ENCODE measurements at places on chromosomes 12 and 14.

GRCh38 chr14:77565994-77566305, 50.5 kb downstream of the SPTLC2 start:
- DNase-seq: no peak

DNA sequence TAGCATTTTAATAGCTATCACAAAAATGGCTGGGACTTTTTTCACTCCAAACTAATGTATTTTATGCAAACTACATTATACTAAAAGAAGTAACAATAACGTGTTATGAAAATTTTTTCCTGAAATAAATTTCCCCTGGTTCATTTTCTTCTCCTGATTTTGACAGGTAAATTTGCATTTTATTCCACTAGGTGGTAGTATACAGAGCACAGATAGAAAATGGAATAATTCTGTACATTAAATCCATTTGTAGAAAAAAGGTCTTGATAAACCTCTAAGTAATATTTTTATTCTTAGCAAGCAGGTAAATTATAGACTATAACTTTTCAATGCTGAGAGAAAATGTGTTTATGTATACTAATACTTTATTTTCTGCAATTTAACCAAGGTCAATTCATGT, 96.5 kb downstream of the BCAT1 start:
- no peak for DNase-seq

DNA sequence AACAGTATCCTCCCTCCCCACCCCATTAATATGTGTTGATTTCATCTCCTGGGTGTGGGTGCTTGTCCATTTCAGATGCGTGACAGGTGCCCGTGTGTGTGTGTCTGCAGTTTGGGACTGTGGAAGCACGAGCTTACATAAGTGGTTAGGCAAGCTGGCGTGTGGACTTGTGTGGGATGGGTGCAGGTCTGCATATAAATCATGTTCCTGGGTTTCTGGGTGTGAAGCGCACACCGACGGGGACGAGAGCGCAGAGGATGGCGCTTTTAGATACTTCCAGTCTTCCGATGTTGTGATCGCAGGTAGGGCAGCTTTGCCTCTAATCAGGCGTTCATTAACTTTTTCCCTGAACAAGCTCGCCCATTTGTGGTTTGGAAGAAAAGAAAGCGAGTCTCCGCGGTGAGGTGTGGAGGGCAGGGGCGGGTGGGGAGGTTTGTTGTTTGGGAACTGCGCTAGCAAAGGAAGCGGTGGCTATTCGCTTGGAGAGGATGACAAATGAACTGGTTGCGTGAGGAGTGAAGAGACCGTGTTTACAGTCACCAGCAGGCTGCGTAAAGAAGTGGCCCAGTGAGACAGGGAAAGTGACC, 865 bp downstream of the RGS6 start:
- no peak for DNase-seq

DNA sequence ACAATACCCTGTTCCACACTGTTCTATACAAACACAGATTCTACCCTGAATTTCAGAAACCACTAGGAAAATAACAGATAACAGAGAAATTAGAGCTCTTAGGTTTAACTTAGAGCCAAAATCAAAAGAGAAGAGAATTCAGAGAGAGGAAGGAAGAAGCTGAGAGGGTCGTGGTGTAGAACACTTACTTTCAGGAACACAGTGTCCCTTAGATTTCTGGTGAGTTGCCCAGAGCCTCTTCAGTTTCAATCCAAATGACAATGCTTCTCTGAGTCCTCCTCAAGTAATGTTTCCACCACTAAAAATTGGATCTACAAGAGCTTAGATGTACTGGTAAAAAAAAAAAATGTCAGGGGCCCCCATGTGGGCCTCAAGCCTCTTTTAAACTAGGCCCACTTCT, 2.6 kb downstream of the YAF2 start:
- no peak for DNase-seq

GRCh38 chr14:50364792-50365191, 31.9 kb downstream of the CDKL1 start:
- no peak for DNase-seq

DNA sequence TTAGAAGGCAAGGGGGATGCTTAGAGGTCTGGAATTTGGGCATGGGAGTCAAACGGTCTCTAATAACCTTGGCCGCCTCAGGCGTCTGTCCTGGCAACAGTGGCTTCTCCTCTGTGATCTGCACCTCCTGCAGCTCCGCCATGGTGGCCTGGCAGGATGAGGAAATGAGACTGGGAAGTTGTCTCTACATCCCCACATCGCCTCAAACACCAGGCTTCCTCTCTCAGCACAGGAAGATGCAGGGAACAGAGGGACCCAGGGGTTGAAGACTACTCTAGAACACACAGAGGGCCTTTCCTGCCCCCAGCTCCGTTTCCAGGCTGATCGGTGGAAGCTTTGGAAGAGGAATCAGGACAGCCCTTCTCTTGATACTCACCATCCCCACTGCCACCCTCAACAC, 1.7 kb downstream of the NDRG2 start:
- no peak for DNase-seq

DNA sequence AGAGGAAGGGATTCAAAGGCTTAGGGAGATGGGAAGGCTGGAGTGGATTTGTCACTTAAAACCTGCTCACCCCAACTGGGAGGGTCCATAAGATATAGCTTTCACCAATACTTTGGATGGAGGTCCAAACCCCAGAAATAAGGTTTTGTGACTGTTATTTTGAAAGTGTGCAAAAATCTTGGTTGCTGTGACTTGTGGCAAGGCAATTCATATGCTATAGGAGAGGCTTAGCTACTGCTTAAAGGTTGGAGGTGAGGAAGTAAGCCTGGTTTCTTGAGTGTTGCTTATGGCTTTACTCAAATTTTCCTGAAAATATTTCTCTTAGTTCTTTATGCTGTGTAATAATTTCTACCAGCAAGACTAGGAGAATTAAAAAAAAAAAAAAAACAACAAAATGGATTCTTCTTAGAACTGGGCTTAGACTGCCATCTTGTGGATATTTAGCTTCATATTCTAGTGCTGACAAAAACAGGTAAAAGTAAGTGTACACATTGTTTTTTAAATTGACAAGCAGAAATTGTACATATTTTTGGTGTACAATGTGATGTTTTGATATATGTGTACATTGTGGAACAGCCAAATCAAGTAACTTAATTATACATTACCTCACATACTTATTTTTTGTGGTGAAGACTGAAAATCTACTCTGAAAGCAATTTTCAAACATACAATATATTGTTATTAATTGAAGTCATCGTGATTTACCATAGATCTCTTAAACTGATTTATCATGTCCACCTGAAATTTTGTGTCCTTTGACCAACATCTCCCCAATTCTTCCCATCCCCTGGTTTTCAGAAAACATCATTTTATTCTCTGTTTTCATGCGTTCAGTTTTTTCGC, 23.0 kb downstream of the PDE6H start:
- DNase-seq: no peak

GRCh38 chr12:54452628-54453027, 20.8 kb downstream of the GTSF1 start:
- DNase-seq: no peak

- peak; percentile 40 for DNase-seq
Measured at GRCh38 chr14:69559581-69560011, 15.1 kb downstream of the CCDC177 start.

GRCh38 chr12:103169-103981, 36.8 kb downstream of the IQSEC3 start:
- DNase-seq: no peak

- DNase-seq: no peak
Measured at GRCh38 chr12:124524231-124524925, 43.0 kb downstream of the NCOR2 start.

DNA sequence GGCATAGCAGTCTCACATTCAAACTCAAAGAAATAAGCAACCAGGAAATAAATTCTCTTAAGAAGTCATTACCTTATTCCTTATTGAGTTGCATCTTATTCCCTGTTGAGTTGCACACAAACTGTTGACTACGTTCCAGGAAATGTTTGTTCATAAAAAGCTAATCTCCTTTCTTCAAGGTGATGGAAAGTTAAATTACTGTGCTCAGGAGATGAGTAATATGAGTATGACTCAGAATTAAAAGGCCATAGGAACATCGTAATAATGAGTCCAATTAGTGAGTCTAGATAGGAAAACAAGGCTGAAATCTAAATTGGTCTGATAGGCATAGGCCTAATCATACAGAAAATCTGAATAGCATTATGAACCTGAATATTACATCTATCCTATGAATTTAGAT, 203.1 kb downstream of the SLC2A13 start:
- DNase-seq: no peak

GRCh38 chr12:25436206-25437030, 116.7 kb downstream of the LMNTD1 start:
- DNase-seq: peak; percentile 18

GRCh38 chr12:24960222-24960855, 11.4 kb upstream of the BCAT1 start:
- DNase-seq: no peak

- DNase-seq: no peak
Measured at GRCh38 chr12:113348849-113349536, 9.4 kb upstream of the PLBD2 start.

GRCh38 chr14:54928216-54928615, 25.6 kb upstream of the GCH1 start:
- DNase-seq: no peak

DNA sequence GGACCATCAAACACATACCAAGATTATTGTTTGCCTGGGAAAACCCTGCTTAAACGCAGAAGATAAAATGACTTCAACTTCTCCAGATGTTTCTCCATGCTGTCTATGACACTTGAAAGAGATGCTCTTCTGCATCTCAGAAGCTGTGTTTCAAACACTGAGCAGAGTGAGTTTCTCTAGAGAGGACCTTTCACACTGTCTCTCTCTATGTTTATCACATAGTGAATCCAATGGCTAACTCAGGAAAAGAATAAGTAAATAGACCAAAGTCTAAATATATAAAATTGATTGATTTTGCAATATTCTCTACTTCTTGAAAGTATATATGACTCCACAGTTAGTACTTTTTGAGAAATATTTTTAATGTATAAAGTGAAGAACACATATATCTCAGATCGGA, 325.6 kb upstream of the USP15 start:
- no peak for DNase-seq

DNA sequence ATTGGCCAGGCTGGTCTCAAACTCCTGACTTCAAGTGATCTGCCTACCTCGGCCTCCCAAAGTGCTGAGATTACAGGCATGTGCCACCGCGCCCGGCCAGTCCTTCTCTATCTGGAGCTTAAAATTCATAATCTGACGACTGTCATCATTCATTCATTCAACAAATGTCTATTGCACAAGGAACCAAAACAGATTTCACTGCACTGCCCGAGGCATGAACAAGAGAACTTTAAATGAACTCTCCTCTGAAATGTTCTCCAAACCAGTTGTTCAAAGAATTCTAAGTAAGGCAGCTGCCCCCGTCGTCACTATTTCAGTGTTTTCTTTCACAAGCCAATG, 44.8 kb upstream of the METAP2 start:
- no peak for DNase-seq

GRCh38 chr12:118884226-118884625, 97.1 kb upstream of the SRRM4 start:
- DNase-seq: no peak

- DNase-seq: no peak
Measured at GRCh38 chr12:29071099-29071498, 78.0 kb upstream of the FAR2 start.

GRCh38 chr14:75440733-75441477, 13.1 kb downstream of the JDP2 start:
- DNase-seq: peak; percentile 39

DNA sequence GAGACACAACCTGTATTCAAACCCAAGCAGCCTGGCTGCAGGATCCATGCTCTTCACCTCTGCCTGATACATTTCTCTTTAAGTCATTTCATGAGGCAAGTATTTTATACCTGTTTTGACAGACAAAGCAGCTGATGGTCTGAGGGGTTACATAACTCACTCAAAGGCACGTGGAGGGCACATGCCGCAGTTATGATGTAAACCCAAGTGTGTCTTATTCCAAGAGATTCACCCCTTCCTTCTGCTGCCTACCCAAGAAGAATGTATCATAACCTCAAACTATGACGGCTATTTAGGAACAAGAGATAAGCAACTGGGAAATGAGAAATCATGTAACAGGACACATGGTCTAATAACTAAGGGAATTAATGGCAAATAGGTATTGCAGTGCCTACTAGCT, 329.8 kb upstream of the TMPO start:
- DNase-seq: no peak

DNA sequence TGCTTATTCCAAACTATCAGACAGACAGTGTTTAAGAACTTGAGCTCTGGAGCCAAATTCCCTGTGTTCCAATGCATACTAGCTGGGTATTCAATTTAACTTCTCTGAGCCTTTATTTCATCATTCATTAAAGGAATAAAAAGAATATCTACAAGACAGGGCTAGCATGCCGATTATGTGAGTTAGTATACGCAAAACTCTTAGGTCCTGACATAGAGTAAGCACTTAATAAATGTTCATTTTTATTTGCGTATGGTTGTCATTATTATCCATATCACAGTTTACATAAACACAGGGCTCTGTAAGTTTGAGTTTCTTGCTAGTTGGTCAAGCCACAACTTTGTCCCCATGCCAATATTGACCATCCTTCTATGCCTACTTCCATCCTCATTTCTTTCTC, 161.5 kb downstream of the NUAK1 start:
- no peak for DNase-seq

DNA sequence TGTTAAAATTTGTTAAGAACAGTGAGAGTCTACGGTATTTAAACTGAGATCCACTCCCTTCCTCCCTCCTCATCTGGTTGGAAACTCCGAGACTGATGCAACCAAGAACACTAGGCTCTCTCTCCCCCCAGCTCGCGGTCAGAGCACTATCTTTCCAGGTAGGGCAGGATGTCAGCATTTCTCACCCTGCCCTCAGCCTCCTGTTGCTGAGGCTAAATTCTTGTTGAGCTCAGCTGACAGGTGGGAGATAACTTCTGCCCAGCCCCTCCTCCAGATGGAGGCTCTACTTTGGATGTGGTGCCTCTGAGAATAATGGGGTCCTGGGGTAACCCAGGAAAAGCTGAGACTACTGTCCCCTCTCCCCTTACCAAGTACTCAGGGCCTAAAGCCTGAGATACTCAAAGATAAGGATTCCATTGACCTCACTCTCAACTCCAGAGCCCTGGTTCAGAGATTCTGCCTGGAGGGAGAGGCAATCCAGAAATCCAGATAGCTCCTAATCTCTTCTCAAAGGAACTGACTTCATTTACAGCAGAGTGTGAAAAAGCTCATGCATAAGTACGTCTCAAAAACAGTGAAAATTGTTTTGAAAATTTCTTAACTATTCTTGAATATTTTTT, 110.1 kb downstream of the EML5 start:
- DNase-seq: no peak
